Effector memory CD8-positive, alpha-beta T cell (primary cell): ENCODE measurements at places on chromosomes 7 and 10.

DNA sequence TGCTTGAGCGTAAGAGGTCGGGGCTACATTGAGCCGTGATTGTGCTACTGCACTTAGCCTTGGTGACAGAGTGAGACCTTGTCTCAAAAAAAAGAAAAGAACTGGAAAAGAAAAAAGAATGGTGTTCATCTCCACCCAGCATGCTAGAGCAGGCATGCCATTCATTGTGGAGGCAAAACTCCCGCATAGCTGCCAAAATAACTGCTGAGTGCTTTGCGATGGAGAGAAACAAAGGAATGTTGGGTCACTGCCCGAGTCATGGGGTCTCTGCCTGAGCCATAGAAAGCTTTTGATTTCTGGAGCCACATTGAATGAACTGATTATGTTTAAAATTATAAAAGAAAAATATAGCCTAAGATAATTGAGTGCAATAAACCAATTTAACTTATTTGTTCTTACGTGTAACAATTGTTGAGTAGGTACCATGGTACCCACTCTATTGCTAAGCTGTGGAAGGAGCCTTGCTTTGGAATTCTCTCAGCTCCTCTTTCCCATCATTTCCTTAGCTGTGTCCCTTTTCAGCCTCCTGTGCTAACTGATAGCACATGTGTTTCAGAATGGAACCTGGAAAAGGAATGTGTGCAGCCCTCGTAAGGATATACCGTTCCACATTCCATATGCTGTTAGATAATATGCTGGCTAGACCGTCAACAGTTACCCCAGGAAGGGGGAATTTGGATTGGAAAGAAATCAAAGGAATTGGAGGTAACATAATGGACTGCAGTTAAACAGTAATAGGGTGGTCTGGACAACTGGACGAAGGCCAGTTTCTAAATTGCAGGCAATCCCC lies 99.0 kb downstream of the KIAA1217 start:
- DNase-seq = no peak

- no peak for DNase-seq
Measured at GRCh38 chr7:104096683-104097082, 107.2 kb upstream of the RELN start.

DNA sequence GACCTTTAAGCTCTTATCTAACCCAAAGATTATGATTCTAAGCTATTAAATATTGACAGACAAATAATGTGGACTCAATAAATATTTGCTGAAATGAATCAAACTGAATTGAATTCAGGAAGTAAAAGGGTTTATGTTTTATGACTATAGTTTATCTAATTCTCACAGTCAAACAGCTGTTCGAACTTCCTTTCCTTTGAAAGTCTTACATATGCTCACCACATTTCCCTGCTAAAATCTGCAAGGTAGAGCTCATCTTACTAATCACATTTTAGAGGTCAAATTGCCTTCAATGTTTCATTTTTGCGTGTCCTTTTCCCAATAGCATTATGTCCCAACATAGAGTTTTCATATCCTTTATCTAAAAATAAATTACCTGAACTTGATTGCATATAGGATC lies 154.9 kb upstream of the PPP1R3A start:
- DNase-seq = no peak

DNA sequence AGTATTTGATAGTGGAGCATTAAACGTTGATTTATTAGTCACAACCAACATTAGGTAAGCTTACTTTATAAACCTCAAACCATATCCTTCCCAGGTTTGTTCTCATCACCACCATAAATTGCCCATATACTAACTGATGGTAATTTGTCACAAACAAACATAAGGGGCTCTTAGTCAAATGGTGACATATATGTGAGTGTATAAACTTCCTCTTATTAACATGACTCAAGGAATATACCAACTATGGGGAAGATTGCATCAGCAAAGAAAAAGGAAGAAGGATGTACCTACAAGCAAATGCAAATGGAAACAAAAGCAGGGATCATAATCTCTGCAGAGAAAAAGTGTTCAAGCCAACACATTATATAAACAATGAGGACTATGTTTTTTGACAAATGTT lies 418.2 kb upstream of the AKR1E2 start:
- no peak for DNase-seq

DNA sequence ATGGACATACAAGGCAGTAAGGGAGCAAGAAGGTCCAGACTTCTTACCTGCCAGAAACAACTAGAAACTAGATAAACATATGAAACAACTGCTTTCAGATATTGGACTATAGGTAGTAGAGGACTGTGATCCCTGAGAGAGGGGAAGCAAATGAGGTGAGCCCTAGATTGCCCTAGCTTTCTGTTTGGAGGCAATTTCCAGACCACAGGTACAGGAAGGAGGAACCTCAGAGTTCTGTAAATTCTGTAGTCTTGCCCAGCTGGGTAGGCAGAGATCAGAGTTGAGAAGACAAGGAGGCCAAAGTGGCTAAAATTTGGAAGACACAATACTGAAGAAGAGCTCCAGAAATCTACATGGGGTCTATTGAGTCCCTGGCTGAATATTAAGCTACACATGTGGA lies 21.0 kb downstream of the CDK6 start:
- DNase-seq = no peak

DNA sequence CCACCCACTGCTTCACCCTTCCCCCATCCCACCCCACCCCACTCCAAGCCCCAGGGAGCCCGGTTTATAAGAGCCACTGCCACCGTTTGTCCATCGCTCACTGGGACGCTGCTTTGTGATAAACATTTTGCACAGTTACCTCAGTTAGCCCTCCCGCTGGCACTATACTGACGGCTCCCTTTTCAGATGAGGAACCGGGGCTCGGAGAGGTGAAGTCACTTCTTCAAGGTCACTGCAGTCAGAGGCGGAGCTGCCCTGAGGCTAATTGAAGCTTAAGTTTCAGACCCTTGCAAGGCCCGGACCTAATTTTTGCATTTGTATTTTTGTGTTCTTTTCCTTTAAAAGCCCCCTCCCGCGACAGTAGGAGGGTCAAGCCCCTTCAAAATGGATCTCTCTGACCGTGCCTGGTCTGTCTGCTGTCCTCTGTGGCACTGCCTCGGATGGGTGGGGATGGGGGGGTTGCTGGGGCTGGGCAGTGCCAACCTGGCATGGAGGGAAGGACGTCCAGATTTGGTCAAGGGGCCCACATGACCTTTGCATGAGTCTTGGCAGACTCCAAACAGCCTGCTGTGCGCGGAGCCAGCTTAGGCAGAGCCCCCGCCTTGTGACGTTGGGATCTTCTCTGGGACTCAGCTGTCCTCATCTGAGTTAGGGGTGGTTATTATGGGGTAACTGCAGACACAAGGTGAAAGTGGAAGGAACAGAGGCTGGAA lies 17.7 kb upstream of the NODAL start:
- no peak for DNase-seq

DNA sequence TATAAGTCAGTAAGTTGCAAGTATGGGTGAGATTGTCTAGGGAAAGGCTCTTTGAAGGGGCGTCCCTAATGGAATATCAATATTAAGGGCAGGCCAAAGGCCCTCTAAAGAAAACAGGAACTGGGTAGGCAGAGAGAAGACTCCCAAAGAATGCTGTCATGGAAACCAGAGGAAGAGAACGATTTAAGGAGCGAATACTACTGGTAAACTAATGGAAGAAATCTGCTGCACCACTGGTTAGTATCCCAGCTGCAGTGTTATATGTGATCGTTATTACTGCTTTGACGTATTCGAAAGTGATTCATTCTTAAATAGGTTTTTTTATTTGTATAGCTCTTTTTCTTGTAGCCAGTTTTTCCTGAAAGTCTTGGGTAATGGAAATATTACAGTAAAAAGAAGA lies 1.3 kb downstream of the CASP2 start:
- no peak for DNase-seq

GRCh38 chr7:125122173-125122572 lies 192.5 kb upstream of the POT1 start:
- no peak for DNase-seq

DNA sequence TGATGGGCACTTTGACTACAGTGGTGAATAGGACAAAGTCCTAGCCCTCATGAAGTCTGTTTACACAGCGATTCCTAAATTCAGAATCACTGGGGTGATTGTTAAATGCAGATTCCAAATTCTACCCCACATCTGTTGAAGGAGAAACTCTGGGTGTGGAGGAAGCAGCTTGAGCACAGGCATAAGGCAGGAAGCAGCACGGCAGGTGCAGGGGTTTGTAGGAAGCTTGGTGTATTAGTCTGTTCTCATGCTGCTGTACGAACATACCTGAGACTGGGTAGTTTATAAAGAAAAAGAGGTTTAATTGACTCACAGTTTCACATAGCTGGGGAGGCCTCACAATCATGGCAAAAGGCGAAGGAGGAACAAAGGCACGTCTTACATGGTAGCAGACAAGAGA lies 5.1 kb downstream of the AKR1E2 start:
- no peak for DNase-seq

DNA sequence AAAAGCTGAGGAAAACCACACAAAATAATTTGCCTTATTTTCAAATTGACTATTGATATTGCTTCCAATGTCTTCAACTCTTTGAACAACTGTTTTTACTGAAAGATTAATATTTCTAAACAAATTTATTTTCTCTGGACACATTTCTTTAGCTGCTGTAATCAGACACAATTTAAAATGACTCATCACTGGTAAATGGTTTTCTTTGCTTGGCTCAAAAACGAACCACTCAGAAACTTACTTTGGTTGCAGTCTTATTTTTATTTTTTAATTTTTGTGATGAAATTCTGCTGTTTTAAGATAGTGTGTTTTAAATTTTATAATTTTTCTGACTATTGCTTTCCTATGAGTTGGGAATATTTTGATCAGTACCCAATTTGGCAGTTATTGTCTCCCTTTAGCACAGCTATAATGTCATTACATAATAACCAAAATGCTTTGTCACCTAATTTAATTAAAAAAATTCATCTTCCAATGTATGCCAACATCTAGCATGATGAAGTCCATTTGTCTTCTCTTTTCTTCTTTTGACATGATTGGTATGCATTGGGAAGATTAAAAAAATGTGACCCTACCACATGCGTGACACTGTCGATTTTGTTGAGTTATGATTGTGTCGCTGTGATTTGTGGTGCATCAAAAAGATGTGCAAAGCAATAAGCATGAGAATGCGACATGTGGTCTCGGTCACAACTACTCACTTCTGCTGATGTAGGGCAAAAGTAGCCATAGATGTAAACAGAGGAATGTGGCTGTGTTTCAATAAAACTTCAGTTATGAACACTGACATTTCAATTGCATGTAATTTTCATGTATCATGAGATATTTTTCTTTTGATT lies 222.3 kb downstream of the SUGCT start:
- no peak for DNase-seq

DNA sequence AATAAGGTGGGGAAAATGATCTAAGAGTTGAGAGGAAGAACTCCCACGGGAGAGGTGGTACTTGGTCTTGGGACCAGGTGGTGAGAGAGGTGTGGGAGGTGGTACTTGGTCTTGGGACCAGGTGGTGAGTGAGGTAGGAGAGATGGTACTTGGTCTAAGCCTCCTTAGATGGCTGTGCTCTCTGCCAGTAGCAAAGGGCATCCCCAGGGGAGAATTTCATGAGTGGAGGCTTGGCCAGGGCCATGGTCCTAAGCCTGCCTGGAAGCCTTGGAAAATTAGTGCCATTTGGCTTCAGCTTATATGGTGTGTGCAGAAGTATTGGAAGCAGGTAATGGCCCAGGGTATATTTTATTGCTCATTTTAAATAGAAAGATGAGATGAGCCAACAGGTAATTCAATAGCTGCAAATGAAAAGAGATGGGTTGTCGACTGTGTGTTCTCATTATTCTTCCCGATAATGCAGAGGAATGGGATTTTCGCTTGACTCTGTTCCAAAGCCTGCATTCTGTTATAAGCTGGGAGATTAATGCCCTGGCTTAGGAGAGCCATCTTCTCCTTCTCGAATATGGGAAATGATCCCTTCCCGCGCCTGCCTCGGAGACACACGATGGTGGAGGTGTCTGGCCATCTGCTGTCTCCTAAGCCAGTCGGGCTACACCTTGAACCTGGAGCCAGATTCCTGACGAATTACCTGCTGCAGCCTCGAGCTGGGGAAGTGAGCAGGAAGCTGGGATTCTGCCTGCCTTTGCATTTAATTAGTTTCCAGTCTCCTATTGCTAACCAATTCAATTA lies 287.8 kb downstream of the GALNT17 start:
- DNase-seq = no peak

DNA sequence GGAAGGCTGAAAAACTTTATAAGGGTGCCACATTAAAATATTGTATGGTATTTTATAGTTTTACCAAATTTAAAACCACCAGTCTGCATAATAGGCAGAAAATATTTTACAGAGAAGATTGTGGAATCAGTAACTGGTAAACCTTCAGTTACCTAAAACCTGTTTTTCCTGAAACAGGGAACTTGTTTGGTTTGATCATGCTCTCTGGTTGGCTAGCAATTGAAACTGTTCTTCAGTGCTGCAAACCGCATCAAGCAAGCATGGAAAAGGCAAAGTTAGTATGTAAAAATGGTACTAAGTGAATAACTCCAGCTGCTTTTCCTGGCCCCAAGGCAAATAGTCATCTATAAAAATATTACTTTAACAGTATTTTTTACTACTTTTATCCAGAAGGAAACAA lies 316.9 kb upstream of the LRRN3 start:
- no peak for DNase-seq

DNA sequence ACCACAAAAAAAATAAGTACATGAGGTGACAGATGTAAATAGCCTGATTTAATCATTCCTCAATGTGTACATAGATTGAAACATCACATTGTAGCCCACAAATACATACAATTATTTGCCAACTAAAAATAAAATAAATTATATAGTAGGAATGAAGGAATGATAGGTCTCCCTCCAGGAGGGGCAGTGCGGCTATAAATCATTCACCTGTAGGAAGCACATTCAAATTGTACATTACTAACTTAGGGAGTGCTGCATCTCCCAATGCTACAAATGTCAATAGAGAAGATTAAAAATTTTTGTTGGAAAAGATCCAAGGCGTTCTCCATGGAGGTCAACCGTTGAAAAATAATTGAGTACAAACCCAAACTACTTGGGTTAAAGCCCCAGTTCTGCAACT lies 4.2 kb downstream of the KBTBD2 start:
- no peak for DNase-seq

GRCh38 chr10:103713676-103714075 lies 141.7 kb downstream of the SH3PXD2A start:
- no peak for DNase-seq

GRCh38 chr7:113084496-113085172 lies 2.0 kb downstream of the GPR85 start:
- no peak for DNase-seq

GRCh38 chr7:155815332-155816191 lies 3.3 kb upstream of the SHH start:
- DNase-seq = peak; percentile 10

GRCh38 chr10:33566001-33566400 lies 231.5 kb upstream of the NRP1 start:
- DNase-seq = no peak

DNA sequence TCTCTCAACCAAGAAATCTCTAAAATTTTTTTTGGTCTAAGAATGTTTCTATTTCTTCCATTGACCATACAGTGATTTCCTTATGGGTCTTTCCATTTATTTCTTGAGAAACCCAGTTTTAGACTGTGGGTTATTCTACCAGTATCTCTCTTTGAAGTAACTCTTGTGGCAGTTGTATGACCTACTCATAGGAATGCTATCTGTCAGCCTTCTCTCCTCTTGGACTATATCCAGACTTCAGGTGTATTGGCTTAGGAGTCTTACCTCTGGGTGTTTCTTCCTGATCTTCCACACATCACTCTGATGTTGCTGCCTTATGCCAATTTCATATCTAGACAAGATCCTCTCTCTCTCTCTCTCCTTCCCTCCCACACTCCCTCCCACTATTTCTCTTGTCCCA lies 178.1 kb downstream of the BMPER start:
- no peak for DNase-seq
